ENCODE measurements at places on chromosomes 11 and 22.

DNA sequence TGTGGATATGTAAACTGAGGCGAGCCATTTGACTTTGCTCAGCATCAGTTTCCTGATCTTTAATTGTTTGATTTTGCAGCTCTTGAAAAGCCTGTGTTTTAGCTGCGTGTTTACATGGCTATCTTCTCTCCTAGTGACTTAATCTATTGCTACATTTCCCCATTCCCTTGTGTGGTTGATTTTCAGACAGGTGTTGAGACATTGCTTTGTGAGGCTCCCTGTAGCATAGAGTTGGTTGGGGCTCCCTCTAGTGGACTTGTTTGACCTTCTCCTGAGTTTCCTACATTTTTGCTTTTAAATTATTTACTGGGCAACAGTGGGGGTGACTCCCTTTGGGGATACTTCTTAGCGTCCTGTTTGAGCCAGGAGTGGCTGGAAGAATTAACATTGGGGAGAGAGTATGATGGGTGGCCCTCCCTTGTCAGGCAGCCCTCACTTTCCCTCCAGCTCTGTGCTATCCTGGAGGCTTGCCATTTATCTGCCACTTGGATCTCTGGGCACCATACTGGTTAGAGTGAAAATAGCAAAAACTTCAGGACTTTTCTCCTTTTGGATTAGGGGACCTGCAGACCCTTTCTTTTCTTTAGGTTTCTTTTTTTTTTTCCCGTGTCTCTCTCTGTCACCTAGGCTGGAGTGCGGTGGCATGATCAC is 9.2 kb upstream of the CBL start:
- no peaks in the 10 kb centered on the region for H3K27me3 ChIP-seq
- no peaks in the 10 kb centered on the region for H3K4me1 ChIP-seq
- no peaks in the 10 kb centered on the region for H3K36me3 ChIP-seq
- DNase-seq = peak; percentile 88

- H3K4me1 ChIP-seq = no peaks in the 10 kb centered on the region
- no peak for DNase-seq
- no peak overlapping the region for H3K4me3 ChIP-seq
- no peak overlapping the region for H3K27ac ChIP-seq
Observed at GRCh38 chr11:72507050-72507449, 72.7 kb upstream of the CLPB start.

DNA sequence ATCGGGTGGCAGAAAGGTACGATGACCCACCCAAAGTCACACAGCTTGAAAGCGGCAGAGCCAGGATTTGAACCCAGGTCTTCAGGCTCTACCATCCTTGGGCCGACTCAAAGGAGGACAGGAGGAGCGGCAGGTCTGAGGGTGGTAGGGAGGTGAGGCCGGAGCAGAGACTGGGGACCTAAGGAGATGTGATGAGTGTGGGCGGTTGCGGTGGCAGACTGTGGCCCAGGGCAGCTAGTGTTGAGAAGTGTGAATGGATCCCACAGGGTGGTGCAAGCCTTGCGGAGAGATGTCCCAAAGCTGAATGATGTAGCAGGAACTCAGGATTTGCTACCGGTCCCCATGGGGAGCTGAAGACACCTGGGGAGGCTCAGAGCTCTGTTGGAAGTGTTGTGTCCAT is 180.2 kb downstream of the MYO18B start:
- H3K27ac ChIP-seq = no peak overlapping the region
- H3K36me3 ChIP-seq = no peaks in the 10 kb centered on the region
- no peak for DNase-seq
- no peaks in the 10 kb centered on the region for H3K4me1 ChIP-seq
- H3K4me3 ChIP-seq = no peak overlapping the region

DNA sequence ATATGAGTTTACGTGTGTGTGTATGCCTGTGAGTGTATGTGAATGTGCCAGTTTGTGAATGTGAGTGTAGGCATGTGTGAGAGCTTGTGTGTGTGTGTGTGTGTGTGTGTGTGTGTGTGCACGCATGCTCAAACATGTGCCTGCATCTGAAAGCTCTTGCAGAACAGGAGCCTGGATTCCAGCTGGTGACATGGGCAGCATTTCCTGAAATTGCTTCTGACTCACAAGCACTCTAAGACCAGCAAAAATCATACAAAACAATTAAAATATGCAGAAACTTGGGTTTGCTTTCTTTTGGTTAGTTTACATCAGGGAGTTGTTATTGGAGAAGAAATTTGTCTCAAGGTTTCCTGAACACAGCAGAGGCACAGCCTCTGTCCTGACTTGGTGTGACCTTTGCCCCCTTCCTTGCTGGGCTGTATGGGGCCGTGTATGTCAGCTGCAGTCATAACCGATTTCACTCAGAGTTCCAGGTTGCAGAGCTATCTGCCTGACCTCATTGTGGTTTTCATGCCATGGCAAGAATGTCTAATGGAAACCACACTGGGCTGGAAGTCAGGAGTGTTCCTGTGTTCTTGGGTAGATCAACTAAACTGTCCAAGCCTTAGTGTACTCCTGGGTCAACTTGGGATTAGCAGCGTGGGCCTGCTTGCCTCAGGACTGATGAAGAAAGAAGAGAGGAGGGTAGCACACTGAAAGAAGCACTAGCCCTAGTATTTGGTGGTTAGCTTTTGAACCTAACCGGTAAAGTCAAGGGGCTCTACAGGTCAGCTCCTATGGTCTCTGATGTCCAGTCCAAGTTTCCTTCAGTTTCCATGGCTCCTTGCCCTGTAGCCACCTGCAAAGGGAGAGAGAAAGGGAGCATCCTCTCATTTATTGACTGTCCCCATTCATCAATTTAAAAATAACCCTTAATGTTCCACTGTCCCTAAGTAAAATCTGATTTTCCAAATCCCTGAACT is 143.7 kb downstream of the SNX19 start:
- peaks cover 5% of the 10 kb centered on the region for H3K4me1 ChIP-seq
- no peak for DNase-seq
- H3K27me3 ChIP-seq = no peaks in the 10 kb centered on the region
- no peaks in the 10 kb centered on the region for H3K36me3 ChIP-seq
- no peak overlapping the region for H3K4me3 ChIP-seq

GRCh38 chr11:47846998-47847397 is 1.2 kb downstream of the NUP160 start:
- H3K27ac ChIP-seq = no peak overlapping the region
- DNase-seq = no peak
- H3K4me1 ChIP-seq = peaks cover 5% of the 10 kb centered on the region
- peaks cover 5% of the 10 kb centered on the region for H3K36me3 ChIP-seq
- H3K4me3 ChIP-seq = no peak overlapping the region
- H3K27me3 ChIP-seq = no peaks in the 10 kb centered on the region

- peaks cover 3% of the 10 kb centered on the region for H3K4me1 ChIP-seq
- no peaks in the 10 kb centered on the region for H3K36me3 ChIP-seq
- no peak overlapping the region for H3K27ac ChIP-seq
- peak; percentile 54 for DNase-seq
- no peak overlapping the region for H3K4me3 ChIP-seq
- H3K27me3 ChIP-seq = no peaks in the 10 kb centered on the region
Observed at GRCh38 chr22:26295563-26296126, 126.4 kb downstream of the SEZ6L start.

- DNase-seq = no peak
- no peaks in the 10 kb centered on the region for H3K36me3 ChIP-seq
- no peak overlapping the region for H3K27ac ChIP-seq
- no peaks in the 10 kb centered on the region for H3K27me3 ChIP-seq
- H3K4me1 ChIP-seq = no peaks in the 10 kb centered on the region
Observed at GRCh38 chr11:114179234-114179941, 116.8 kb upstream of the NNMT start.

- H3K4me3 ChIP-seq = no peak overlapping the region
- H3K27ac ChIP-seq = no peak overlapping the region
- no peaks in the 10 kb centered on the region for H3K27me3 ChIP-seq
- H3K4me1 ChIP-seq = no peaks in the 10 kb centered on the region
Observed at GRCh38 chr11:1682225-1682905, 14.6 kb upstream of the KRTAP5-6 start.

GRCh38 chr11:76977791-76978190 is 56.4 kb upstream of the B3GNT6 start:
- H3K4me3 ChIP-seq = no peak overlapping the region
- H3K27me3 ChIP-seq = no peaks in the 10 kb centered on the region
- DNase-seq = no peak
- H3K27ac ChIP-seq = no peak overlapping the region

- H3K27ac ChIP-seq = no peak overlapping the region
- no peak overlapping the region for H3K4me3 ChIP-seq
- peaks cover 3% of the 10 kb centered on the region for H3K4me1 ChIP-seq
- no peak for DNase-seq
- no peaks in the 10 kb centered on the region for H3K36me3 ChIP-seq
Observed at GRCh38 chr22:43859621-43860020, 2.7 kb downstream of the SULT4A1 start.

- no peaks in the 10 kb centered on the region for H3K36me3 ChIP-seq
- no peak overlapping the region for H3K27ac ChIP-seq
- H3K27me3 ChIP-seq = no peaks in the 10 kb centered on the region
- no peaks in the 10 kb centered on the region for H3K4me1 ChIP-seq
- no peak for DNase-seq
Observed at GRCh38 chr11:86644291-86644690, 28.1 kb downstream of the ME3 start.

- H3K27ac ChIP-seq = no peak overlapping the region
- peaks cover 1% of the 10 kb centered on the region for H3K4me1 ChIP-seq
- no peak for DNase-seq
- no peaks in the 10 kb centered on the region for H3K27me3 ChIP-seq
- H3K4me3 ChIP-seq = no peak overlapping the region
- H3K36me3 ChIP-seq = peaks cover 3% of the 10 kb centered on the region
Observed at GRCh38 chr22:45704648-45705047, 33.0 kb downstream of the ATXN10 start.

GRCh38 chr11:92482492-92483060 is 258.0 kb downstream of the FAT3 start:
- no peaks in the 10 kb centered on the region for H3K36me3 ChIP-seq
- no peaks in the 10 kb centered on the region for H3K27me3 ChIP-seq
- no peak overlapping the region for H3K4me3 ChIP-seq

DNA sequence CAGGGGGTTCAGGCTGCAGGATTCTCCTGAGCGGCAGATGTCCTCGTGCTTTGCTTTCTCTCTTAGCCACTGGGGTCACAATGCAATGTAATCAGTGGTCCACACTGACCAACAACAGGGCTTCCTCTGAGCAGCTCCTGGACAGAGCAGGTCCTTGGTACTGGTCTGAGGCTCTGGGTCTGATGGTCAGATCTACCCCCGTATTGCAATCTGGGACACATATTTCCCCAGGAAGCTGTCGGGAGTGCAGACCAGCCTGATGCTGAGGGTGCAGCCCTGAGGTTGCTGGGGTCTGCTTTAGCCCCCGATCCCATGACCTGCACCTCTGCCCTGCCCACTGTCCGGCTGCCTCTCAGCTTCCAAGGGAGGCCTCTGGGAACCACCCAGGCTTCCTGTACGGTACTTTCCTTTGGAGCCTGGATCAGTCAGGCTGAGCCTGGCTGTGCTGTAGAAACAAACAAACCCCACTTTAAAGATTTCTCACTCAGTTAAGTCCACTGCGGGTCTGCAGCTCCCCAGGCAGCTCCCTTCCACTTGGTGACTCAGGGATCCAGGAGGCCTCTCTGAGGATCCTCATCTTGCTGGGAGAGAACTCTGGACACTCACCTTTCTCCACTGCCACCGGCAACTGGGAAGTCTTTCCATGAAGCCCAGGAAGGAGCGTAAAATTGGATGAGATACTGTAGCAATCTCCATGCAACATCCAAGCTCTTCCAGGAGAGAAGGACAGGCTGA is 1046.6 kb downstream of the TBC1D22A start:
- H3K27ac ChIP-seq = no peak overlapping the region
- no peaks in the 10 kb centered on the region for H3K27me3 ChIP-seq
- no peaks in the 10 kb centered on the region for H3K4me1 ChIP-seq

- no peak overlapping the region for H3K4me3 ChIP-seq
- no peaks in the 10 kb centered on the region for H3K36me3 ChIP-seq
- peak; percentile 70 for DNase-seq
- no peak overlapping the region for H3K27ac ChIP-seq
Observed at GRCh38 chr22:41479671-41480396, 10.9 kb downstream of the ACO2 start.

- peak overlapping the region; percentile 75 for H3K27ac ChIP-seq
- peak; percentile 63 for DNase-seq
- H3K4me1 ChIP-seq = peaks cover 7% of the 10 kb centered on the region
- peaks cover 2% of the 10 kb centered on the region for H3K36me3 ChIP-seq
Observed at GRCh38 chr11:46438211-46438610, 46.6 kb upstream of the CHRM4 start.

DNA sequence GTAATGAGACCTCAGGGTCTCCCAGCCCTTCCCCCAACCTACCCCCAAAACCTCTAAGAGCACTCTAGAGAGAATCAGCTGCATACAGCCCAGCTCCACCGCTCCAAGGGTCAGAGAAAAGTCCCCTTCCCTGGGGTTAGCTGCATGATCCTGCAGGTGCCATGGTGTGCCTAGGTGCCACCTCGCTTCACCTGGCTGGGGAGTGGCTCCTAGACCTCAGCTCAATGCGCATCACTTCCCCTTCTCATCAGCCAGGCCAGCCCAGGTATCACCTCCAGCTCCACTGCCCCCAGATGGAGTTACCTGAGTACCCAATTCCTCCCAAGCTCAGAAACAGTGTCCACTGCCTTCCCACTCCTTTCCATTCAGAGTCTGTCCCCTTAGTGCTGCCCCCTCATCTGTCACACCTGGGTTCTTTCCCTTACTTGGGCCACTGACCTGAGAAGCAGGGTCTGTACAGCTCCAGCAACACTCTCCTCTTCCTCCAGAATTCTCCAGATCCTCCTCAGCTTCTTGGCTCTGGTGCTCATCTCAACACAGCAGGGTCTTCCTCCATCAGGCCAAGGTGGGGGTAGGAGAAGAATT is 1.3 kb downstream of the STARD10 start:
- no peaks in the 10 kb centered on the region for H3K4me1 ChIP-seq
- H3K27me3 ChIP-seq = no peaks in the 10 kb centered on the region
- H3K4me3 ChIP-seq = no peak overlapping the region
- no peaks in the 10 kb centered on the region for H3K36me3 ChIP-seq
- no peak for DNase-seq

DNA sequence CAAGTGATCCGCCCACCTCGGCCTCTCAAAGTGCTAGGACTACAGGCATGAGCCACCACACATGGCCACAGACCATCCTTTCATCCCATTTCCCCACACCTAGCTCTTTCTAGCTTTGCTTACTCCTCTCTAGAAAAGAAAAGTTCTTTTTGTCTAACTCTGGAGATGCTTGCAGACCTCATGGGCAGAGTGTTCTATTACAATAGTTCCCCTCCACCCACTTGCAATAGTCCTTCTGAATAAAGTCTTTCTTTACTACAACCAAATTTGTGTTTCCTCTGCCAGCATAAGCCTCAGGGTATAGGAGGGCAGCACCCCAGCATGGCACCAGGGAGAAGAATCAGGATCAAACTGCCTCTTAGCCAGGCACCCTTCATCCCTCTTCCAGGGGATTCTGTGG is 18.8 kb upstream of the RTL6 start:
- no peak overlapping the region for H3K4me3 ChIP-seq
- no peak for DNase-seq
- H3K27ac ChIP-seq = no peak overlapping the region
- H3K27me3 ChIP-seq = no peaks in the 10 kb centered on the region
- H3K4me1 ChIP-seq = no peaks in the 10 kb centered on the region

- H3K27ac ChIP-seq = no peak overlapping the region
- no peak for DNase-seq
- H3K4me1 ChIP-seq = no peaks in the 10 kb centered on the region
- no peaks in the 10 kb centered on the region for H3K27me3 ChIP-seq
- H3K4me3 ChIP-seq = no peak overlapping the region
Observed at GRCh38 chr11:101881586-101881985, 33.2 kb upstream of the CEP126 start.

- no peak overlapping the region for H3K27ac ChIP-seq
- H3K4me1 ChIP-seq = no peaks in the 10 kb centered on the region
- peak; percentile 45 for DNase-seq
- no peaks in the 10 kb centered on the region for H3K36me3 ChIP-seq
- H3K27me3 ChIP-seq = no peaks in the 10 kb centered on the region
- no peak overlapping the region for H3K4me3 ChIP-seq
Observed at GRCh38 chr22:32469799-32470212, 4.8 kb upstream of the FBXO7 start.

Measured in mesendoderm (in vitro differentiated cells).